ENCODE measurements at places on chromosomes 6 and 20.

DNA sequence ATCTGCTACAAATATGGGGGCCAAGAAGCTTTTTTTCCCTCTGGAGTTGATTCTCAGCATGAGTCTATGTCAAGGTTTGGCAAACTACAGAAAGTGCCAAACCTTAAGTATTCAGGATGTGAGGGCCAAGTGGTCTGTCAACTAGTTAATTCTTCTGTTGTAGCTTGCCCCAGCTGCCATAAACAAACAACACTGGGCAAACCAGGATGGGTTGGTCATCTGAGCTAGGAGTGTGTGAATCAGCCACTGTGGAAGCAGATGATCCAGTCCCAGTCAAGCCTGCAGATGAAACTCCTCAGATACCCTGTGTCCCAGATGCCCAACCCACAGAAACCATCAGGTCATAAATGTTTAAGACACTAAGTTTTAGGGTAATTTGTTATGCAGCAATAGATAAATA is 103.0 kb upstream of the MOCS1 start:
- no peak for DNase-seq

- no peak for DNase-seq
These were observed 124.7 kb upstream of the SASH1 start for GRCh38 chr6:148217921-148218320.

DNA sequence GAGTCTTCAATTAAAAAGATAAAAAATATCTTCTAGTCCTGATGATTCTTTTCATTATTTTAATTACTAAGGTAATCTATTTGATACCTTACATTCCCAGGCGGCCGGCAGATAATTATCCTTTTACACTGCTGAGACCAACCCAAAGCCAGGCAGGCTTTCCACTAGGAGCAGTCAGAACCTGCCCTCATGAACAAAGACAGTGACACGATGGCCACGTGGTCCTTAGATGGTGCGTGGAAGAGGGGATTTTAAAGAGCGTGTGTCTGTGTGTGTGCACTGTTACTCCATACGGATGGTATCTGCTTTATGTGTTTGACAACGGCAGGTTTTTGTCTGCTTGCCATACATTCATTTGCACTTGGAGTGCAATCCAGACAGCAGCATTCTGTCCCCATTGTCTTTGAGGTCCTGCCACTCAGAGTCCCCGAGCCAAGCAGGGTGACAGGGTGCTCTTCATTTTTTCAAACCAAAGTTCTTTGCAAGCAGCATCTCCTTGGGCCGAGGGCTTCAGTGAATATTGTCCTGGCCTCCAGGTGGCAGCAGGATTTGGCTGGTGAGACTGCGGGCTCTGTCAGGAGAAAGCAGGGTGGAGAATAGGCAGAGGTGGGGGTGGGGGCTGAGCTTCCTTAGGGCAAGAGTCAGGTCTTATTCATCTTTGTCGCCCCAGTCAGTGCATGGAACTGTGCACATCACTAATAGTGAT is 260.5 kb downstream of the NRN1 start:
- no peak for DNase-seq

- DNase-seq = no peak
These were observed 3.5 kb downstream of the TRIM27 start for GRCh38 chr6:28920281-28920680.

DNA sequence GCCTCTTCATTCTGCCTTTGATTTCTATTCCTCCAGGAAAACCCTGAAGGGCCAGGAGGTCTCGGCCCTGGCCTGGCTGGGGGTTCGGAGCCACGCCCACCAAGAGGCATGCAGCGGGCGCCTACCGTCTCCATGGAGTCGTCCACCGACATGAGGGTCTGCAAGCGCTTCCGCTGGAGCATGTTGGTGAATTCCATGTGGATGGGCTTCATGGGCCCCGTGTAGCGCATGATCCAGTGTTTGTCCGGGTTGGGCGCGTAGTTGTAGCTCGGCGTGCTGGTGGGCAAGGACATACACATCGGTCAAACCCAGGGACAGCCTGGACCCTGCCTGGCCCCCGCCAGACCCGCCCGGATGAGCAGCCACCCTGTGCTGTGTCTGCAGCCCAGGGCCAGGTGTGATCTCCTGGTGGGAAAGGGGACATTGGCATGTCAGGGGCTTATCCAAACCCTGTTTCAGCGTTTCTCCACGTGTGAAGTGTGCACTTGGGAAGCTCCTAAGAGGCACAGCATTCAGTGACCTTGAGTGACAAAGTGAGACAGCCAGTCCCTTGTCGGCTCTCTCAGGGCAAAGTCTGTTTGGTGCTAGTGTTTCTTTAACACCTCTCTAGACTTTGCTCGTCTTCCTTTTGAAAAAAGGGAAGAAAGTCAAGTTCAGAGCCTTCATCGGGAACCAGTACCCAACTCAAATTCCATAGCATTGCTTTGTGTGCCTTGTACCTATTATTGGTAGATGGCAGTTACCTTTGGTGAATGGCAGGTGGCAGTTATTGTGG is 100.8 kb downstream of the SULF2 start:
- no peak for DNase-seq

- DNase-seq = no peak
These were observed 257.5 kb downstream of the MMUT start for GRCh38 chr6:49205526-49205925.

DNA sequence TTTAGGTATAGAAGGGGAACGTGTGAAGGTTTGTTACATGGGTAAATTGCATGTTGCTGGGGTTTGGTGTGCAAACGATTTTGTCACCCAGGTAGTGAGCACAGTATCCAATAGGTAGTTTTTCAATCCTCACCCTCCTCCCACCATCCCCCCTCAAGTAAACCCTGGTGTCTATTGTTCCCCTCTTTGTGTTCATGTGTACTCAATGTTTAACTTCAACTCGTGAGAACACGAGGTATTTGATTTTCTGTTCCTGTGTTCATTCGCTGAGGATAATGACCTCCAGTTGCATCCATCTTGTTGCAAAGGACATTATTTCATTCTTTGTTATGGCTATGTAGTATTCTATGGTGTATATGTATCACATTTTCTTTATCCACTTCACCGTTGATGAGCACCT is 11.6 kb upstream of the VNN1 start:
- no peak for DNase-seq

DNA sequence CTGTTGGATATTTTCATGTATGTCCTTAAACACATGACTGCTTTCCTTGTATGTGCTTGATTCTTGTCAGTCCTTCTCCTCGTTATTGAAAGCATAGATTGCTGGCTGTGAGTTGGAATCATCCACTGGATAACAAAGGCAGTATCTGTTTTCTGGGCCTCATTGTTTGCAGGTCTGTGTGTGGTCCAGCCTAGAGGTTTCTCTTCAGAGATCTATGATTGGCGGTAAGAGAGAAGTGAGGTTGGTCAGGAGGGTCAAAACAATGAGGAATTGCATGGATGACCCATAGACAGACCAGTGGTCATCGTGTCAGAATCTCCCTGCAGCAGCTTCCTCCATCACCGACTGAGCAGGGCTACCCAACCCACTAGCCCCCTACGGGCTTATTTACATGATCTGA is 915.0 kb downstream of the KIF16B start:
- peak; percentile 46 for DNase-seq

- no peak for DNase-seq
These were observed at the start of gene CCR6 for GRCh38 chr6:167122827-167123657. CCR6 (plus strand) TSS chr6:167123096; CDS start chr6:167136135, 13,039 bp downstream.

DNA sequence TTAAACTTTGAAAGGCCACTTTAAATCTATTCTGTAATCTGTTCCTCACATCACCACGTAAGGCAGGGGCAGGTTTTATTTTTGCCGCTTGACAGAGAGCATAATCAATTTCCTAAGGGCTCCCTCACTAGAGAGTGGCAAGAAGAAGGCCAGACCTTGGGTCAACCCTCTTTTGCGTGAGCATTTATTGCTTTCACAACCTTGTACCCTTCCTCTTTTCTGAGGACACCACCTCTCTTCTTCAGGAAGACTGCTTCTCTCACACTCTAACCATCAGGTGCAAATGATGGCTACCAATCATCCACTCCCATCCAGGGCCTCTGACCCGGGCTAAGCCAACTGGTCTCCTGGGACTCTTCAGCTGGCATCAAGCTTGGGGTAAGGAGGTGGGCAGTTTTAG is 25.2 kb upstream of the QKI start:
- no peak for DNase-seq

DNA sequence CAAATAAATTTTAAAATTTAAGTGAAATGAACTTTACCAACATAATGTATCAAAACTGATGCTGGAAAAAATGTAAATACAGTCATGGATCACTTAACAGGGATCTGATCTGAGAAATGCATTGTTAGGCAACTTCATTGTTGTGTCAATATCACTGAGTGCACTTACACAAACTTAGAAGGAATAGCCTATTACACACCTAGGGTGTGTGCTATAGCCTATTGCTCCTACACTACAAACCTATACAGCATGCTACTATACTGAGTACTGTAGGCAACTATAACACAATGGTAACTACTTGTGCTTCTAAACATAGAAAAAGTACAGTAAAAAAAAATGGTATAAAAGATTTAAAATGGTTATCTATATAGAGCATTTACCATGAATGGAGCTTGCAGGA is 104.5 kb downstream of the DCDC2 start:
- DNase-seq = no peak

- peak; percentile 44 for DNase-seq
These were observed 94.8 kb downstream of the BTBD3 start for GRCh38 chr20:12012241-12013222.

- no peak for DNase-seq
These were observed 62.9 kb downstream of the BFSP1 start for GRCh38 chr20:17468073-17468840.

- DNase-seq = no peak
These were observed 40.5 kb downstream of the PLN start for GRCh38 chr6:118588626-118589025.

GRCh38 chr20:37315452-37316110 is 26.1 kb downstream of the MANBAL start:
- no peak for DNase-seq

- DNase-seq = no peak
These were observed 807.5 kb upstream of the FLRT3 start for GRCh38 chr20:15144916-15145315.

- peak; percentile 82 for DNase-seq
These were observed at the start of gene GMEB2 for GRCh38 chr20:63626424-63627128. GMEB2 (minus strand) TSS chr20:63627101; CDS start chr20:63619397, 7,704 bp downstream.

DNA sequence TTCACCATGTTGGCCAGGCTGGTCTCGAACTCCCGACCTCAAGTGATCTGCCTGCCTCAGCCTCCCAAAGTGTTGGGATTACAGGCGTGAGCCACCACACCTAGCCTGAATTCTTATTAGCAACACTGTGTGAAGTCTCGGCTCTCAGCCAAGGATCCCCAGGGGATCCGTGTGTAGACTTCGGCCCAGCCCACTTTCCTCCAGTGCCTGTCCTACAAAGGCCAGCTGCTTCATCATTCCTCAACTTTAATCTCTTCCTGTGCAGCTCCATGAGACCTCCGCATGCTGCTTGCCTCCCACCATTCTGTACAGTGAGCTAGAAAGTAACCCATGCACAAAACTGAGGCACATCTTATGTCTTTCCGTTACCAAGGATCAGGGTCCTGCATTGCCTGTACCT is 71.8 kb downstream of the SAMD3 start:
- no peak for DNase-seq

- DNase-seq = no peak
These were observed 130.4 kb upstream of the RPS6KA2 start for GRCh38 chr6:166757232-166758135.

- peak; percentile 82 for DNase-seq
These were observed 27.2 kb downstream of the UBE2V1 start for GRCh38 chr20:50085481-50086365.

DNA sequence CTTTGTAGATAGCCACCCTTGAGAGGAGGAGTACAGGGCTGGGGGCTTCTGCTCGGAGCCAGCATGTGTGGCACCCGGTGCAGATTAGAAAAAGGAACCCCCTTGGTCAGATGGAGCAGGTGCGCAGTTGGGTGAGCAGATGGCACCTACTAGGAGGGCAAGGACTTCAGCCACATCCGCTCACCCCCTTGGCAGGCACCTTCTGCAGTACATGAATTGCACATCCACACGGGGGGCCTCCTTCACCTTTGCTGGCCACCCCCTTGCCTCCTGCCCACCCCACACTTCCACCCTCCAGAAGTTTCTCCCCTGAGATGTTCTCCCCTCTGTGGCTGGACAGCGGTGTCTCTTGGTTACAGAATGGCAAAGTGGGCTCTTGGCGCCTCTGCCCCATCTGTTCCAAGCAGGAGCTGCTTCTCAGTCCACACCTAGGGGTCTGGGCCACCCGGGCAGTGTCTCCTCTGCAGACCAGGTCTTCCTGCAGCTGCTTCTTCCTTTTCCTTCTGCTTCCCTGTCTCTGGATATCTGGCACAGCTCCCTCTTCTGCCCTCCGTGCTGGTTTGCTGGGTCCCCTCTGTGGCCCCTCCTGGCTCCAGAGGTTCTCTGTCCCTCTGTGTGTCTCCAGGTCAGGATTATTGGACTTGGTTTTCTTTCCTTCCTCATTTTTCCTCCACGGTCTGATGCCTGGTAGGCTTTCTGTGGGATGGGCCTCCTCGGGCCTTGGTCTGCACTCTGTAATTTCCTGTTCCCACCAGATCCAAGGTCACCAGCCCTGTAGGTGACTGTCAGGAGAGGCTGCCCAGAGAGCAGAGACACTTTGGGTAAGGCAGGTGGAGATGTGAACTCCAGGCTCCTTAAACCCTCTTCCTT is 4.1 kb downstream of the MDFI start:
- DNase-seq = no peak

DNA sequence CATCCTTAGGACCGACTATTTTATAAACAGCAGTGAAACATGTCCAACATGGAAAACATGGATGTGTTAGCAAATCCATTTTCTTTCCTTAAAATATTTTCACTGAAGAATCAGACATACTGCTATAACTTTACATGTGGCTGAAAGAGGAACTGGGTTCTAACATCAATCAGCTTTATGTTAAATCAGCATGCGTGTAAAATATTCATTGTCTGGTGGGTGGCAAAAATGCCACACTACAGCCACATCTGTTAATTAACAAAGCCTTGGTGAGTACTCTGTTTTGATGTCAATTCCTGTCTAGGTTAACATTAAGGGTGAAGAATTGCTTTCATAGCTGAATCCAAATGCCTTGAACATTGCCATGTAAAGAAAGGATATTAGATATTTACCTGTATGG is 222.6 kb upstream of the CEP162 start:
- DNase-seq = no peak

GRCh38 chr6:134419716-134420115 is 101.8 kb upstream of the SGK1 start:
- DNase-seq = no peak

Measured in Ammon's horn (tissue), 1 donor.